ENCODE measurements at places on chromosomes 13 and 19.

DNA sequence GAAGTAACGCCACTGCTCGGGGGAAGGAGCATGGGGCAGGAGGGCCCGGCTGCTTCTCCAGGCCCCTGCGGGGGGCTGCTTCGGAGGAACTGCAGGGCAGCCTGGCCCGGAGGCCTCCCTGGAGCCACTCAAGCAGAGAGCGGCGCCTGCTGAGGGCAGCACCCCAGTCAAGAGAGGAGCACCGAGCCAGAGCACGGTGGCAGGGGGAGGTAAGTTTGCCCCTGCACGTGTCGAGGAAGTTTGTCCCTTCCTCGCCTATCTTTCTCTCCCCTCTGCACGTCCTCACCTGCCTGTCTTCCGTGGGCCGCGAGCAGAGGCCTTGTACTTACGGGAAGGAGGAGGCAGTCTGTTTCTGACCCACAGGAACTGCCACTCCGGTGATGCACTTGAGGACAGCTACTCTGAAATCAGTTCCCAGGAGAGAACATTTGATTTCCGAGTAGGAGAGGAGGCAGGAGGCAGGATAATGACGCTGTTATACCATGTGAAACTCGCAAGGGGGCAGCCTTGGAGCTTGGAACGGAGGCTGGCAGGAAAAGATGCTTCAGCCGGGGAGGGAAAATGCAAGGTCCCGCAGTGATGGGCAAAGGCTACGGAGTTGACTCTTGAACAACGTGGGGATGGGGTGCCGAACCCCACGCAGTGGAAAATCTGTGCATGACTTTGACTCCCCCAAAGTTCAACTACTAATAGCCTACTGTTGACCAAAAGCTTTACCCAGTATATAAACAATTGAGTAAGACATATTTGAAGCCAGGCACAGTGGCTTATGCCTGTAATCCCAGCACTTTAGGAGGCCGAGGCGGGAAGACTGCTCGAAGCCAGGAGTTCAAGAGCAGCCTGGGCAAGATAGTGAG lies 5.0 kb downstream of the FFAR1 start:
- DNase-seq, result peak; percentile 35

DNA sequence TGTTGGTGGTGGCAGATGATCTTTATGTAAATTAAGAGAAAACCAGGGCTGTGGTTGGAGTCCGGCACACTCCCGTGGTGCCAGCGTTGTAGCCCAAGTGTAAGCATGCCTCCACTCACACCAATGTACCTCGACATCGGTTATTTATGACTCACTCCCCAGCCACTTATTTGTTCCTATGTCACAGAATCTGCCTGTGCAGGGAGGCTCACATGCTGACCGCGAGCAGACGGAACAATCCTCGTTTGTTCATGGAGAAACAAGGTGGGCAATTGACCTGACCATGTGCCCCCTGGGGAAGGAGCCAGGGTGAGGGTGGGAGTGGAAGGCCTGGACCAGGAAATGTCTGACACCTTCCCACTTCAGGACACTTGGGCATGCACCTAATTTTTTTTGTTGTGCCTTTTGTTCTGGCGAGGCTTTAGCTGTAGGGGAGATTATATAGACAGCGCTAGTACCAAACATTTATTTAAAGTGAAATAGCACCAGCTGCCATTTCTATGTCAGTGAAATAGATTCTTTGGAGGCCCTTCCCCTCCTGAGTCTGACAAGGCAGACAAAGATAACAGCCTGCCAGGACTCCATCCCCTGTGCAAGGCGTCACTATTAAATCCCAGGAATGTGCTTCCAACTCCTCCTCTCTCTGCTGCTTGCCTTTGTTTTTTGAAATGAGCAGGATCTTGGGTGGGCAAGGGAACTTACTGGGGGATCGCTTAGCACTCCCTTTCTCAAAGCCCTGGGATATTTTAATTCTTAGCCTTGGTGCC lies 394.2 kb downstream of the FGF9 start:
- DNase-seq, result no peak

DNA sequence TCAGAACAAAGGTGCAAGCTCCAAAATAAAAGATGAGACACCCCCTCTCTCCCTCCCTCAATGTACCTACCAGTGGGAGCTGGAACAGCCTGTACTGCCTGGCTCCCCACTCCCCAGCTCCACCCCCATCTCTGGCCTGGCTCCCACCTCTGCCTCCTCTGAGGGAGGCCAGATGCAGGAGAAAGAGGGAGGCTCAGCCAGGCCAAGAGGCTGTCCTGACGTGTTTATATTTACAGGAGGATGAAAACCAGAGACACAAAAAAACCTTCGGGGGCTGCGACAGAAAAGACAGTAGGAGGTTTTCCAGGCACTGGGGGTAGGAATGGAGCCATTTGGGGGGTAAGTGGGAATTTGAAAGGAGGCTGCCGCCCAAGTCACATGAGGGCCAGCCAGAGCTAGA lies 19.7 kb downstream of the ARHGEF18 start:
- no peak for DNase-seq

- DNase-seq, result no peak
Measured at GRCh38 chr19:50486823-50487515, 10.3 kb upstream of the GARIN5A start.

- DNase-seq, result no peak
Measured at GRCh38 chr13:76226941-76227340, 590.8 kb downstream of the LMO7 start.

All from tibial artery (tissue), 4 donors.